Activated CD8-positive, alpha-beta memory T cell treated with anti-CD3 and anti-CD28 coated beads for 1 hour (primary cell): ENCODE measurements at places on chromosomes 4 and X.

- DNase-seq, result no peak
Observed at GRCh38 chr4:180330521-180330920, 1912.7 kb upstream of the TENM3 start.

GRCh38 chr4:75025431-75025830 is 92.5 kb downstream of the PARM1 start:
- no peak for DNase-seq

DNA sequence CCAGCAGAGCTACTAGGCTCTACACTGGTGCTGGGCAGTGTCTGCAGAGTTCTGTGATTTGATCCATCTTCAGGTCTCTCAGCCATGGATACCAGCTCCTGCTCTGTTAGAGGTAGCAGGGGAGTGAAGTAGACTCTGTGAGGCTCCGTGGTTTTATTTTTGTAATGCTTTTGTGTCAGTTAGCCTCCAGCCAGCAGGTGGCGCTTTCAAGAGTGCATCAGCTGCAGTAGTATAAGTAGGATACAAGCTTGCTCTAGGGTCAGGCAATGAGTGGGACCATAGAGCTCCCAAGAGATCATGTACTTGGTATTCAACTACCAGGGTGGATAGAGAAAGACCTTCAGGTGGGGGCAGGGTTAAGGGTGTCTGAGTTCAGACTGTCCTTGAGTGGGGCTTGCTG is 362.5 kb upstream of the TRAM1L1 start:
- no peak for DNase-seq

DNA sequence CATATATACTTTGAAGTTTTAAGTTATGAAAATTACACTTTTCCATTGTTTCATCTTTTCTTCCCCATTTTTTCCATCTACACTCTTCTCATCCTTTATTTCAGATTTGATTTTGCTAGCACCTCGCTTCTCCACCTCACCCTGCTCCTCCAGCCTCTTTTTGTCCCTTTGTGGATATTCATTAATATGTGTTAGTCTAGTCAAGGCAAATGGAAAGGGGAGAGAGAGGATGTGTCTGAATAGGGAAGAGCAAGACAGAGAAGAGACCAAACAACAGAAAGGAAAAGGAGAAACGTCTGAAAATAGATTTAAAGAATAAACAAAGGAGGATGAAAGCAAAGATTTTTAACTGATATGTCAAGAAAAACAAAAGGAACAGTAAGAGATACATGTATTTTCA is 24.1 kb downstream of the GPM6A start:
- DNase-seq, result no peak

GRCh38 chr4:26139310-26139924 is 181.4 kb upstream of the RBPJ start:
- DNase-seq, result no peak

DNA sequence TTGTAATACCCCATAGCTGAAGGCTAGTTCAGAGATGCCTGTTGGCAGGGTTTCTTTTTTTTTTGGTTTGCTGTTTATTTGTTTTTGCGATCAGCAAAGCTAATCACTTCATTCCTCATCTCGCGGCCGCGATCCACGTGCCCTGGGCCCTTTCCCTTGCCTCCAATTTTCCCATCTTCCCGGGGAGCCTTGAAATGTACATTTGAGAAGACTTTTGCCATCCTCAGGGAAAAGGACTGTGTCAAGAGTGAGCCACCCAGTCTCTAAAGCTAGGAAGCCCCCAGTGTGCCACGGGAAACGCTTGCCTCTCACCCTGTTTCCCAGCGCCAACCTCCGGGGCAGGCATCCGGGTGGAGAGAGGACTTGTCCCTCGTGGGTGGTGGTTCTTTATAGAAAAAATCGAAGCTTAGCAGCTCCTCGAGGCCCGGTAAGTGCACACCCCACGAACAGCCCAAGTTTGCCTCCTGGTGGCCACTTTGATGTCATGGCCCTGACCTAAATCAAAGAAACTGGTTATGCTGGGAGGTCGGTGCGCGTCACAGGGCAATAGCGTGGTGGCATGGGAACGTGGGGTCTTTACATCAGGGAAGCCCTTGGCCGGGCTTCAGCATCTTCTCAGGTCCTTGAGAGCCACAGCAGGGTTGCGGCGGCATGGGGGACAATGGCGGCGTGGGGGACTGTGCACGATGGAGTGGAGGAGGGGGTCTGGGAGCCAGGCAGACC is 42.0 kb downstream of the MAP7D3 start:
- no peak for DNase-seq
